ENCODE measurements at places on chromosomes 1 and 21. TPM values are rescaled to one million over a fixed set of nuclear protein-coding genes. Genes with fewer than 3 reads are reported as not detected.

ANKRD34A gene
- 0.73 TPM for total RNA-seq

LCE1D gene
- total RNA-seq = not detected

PRKAA2 gene
- total RNA-seq = 3.0 TPM

OR6K3 gene
- not detected for total RNA-seq

LIPI gene
- total RNA-seq = not detected

NTRK1 gene
- not detected for total RNA-seq

ID3 gene
- total RNA-seq = 80.3 TPM

ALDH4A1 gene
- 28.0 TPM for total RNA-seq

SLC22A15 gene
- 7.6 TPM for total RNA-seq

GBP6 gene
- total RNA-seq = 0.15 TPM

PRCC gene
- 15.4 TPM for total RNA-seq

FAM72C gene
- total RNA-seq = 1.5 TPM

RUNX3 gene
- not detected for total RNA-seq

CFAP74 gene
- not detected for total RNA-seq

NTNG1 gene
- 11.6 TPM for total RNA-seq

CAMK2N1 gene
- 36.7 TPM for total RNA-seq

CLCA1 gene
- total RNA-seq = 0.15 TPM

SELENOF gene
- 199 TPM for total RNA-seq

BMP8B gene
- total RNA-seq = not detected

RAB42 gene
- 10.6 TPM for total RNA-seq

CD52 gene
- not detected for total RNA-seq

All from smooth muscle cell of trachea (primary cell).